ENCODE measurements at places on chromosomes 1 and 21.

DNA sequence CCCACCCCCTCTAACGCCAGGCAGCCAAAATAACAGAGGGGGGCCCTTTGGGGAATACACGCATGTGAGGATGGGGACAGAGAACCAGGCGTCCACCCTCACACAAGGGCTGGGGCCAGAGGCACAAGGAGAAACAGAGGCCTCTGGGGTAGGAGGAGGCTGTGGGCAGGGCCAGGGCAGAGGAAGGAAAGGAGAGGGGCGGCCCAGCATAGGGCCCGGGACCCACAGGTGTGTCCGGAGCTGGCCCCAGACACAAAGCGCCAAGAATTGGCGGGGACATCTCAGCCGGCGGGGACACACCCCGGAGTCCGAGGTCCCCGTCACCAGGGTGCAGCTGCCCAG, 6.7 kb downstream of the PLEKHG5 start:
- DNase-seq: no peak

DNA sequence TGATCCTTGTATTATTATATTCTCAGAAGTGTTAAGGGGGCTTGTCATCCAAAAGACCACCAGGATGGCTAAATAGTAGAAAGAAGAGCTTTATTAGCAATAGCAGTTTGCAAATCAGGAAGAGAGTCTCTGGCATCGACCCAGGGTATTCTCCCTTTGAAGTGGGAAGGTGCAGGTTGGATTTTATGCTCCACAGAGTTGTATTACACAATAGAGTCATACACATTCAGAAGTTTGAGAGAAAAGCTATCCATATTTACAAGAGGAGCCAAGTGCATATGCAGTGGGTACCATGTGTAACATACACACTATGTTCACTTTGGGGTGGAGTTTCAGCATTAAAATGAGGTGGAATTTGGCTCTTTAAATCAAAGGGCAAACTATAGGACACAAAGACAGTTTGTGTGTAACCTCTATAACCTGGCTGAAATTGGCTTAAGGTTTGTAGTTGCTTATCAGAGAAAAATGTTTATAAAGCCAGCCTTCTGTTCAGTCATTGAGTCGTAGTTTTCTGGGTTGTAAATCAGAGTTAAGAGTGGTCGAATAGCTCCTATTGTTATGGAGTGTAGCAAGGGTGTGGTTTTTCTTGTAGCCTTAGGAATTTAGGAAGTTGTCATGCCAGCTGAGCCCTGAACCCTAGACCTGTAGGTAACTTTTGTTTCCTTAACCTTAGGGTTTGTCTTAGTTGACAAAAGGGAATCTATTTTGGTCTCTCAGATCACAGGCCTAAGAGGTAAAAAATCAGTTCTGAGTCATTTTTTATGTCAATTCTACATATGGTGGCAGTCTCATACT, 125.3 kb downstream of the DNM3 start:
- DNase-seq: no peak

DNA sequence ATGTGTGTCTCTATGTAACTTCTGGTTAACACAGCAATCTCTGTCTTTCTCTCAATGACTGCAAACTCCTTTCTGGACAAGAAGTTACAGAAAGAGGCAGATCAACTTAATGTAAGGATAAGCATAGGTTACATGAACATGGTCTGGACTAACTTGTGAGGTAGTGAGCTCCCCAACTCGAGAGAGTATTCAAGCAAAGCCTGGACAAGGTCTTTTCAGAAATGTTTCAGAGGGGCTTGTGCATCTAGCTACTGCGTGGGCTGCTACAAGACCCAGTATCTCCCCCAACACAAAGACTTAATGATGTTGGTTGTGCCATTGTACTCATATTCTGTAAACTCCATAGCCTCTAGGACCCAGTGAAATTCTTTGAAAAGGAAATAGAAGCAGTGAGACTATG, 23.5 kb upstream of the CLSTN1 start:
- no peak for DNase-seq

DNA sequence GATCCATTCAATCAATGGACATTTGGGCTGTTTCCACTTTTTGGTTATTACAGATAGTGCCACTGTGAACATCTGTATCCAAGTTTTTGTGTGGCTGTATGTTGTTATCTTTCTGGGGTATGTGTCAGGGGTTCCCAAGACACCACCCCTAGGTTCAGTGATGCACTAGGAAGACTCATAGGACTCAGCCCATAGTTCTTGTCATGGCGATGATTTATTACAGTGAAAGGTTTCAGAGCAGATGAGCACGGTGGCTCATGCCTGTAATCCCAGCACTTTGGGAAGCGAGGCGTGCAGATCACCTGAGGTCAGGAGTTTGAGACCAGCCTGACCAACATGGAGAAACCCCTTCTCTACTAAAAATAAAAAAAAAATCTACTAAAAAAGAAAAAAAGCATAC, 64.1 kb downstream of the MAN1C1 start:
- no peak for DNase-seq

DNA sequence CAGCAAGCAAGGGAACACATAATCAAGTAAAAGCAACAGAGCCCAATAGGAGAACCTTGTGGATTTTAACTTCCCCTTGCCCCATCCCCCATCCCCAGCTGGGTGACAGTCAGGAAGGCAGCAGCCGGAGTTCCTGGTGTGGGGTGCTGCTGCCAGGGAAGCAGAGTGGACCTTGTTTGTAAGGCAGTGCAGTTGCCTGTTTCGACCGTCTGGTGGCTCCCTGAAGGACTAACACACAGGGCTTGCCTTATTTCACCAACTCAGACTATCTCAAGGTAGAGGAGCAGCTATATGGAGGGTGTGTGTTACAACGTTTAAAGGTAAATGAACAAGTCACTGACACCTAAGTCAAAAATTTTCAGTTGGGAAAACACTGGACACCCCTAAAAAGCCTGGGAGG, 6.6 kb downstream of the KRTAP10-8 start:
- no peak for DNase-seq

Measured in BE2C (cell line).